ENCODE measurements at places on chromosomes 12 and 14. TPM values are rescaled to one million over a fixed set of nuclear protein-coding genes. Genes with fewer than 3 reads are reported as not detected.

The LRP1-AS gene
- not detected for total RNA-seq

The MGP gene
- 54.2 TPM for total RNA-seq

The SPIC gene
- not detected for total RNA-seq

The AKAP6 gene
- 0.13 TPM for total RNA-seq

The ART4 gene
- total RNA-seq, result 2.1 TPM

The DAO gene
- total RNA-seq, result not detected

The SAMD15 gene
- 0.49 TPM for total RNA-seq

The CLEC2A gene
- not detected for total RNA-seq

The CMA1 gene
- total RNA-seq, result not detected

The BCL11B gene
- total RNA-seq, result under 0.01 TPM

The LIN7A gene
- 0.32 TPM for total RNA-seq

The VCPKMT gene
- 4.1 TPM for total RNA-seq

The PHC1 gene
- total RNA-seq, result 18.1 TPM

The GUCY2C gene
- total RNA-seq, result not detected

The CCDC196 gene
- total RNA-seq, result not detected

The LRIG3 gene
- 71.9 TPM for total RNA-seq

The CAPZA3 gene
- not detected for total RNA-seq

All from bladder microvascular endothelial cell (primary cell).